ENCODE measurements at places on chromosomes 7 and 10. TPM values are rescaled to one million over a fixed set of nuclear protein-coding genes. Genes with fewer than 3 reads are reported as not detected.

The PAOX gene
- 5.6 TPM for total RNA-seq

The GNG11 gene
- total RNA-seq: 26.1 TPM

The UCMA gene
- not detected for total RNA-seq

The ASIC3 gene
- total RNA-seq: 0.05 TPM

The AKR1C4 gene
- total RNA-seq: not detected

The EPHA1 gene
- not detected for total RNA-seq

The OR2A1 gene
- under 0.01 TPM for total RNA-seq

The PLAC9 gene
- 2.6 TPM for total RNA-seq

The SLC29A3 gene
- total RNA-seq: 0.89 TPM

The ADGRA1 gene
- total RNA-seq: not detected

The CFAP69 gene
- total RNA-seq: 5.0 TPM

The IL2RA gene
- total RNA-seq: not detected

The CRYGN gene
- total RNA-seq: not detected

The VWA2 gene
- not detected for total RNA-seq

The HPS1 gene
- total RNA-seq: 29.3 TPM

The CPA4 gene
- 113 TPM for total RNA-seq

The HTR7 gene
- total RNA-seq: 22.9 TPM

The SPDYE9 gene
- total RNA-seq: not detected
